ENCODE measurements at places on chromosomes 4 and X.

- DNase-seq, result peak; percentile 70
Measured at GRCh38 chr4:173088144-173088543, 80.5 kb upstream of the GALNT7 start.

DNA sequence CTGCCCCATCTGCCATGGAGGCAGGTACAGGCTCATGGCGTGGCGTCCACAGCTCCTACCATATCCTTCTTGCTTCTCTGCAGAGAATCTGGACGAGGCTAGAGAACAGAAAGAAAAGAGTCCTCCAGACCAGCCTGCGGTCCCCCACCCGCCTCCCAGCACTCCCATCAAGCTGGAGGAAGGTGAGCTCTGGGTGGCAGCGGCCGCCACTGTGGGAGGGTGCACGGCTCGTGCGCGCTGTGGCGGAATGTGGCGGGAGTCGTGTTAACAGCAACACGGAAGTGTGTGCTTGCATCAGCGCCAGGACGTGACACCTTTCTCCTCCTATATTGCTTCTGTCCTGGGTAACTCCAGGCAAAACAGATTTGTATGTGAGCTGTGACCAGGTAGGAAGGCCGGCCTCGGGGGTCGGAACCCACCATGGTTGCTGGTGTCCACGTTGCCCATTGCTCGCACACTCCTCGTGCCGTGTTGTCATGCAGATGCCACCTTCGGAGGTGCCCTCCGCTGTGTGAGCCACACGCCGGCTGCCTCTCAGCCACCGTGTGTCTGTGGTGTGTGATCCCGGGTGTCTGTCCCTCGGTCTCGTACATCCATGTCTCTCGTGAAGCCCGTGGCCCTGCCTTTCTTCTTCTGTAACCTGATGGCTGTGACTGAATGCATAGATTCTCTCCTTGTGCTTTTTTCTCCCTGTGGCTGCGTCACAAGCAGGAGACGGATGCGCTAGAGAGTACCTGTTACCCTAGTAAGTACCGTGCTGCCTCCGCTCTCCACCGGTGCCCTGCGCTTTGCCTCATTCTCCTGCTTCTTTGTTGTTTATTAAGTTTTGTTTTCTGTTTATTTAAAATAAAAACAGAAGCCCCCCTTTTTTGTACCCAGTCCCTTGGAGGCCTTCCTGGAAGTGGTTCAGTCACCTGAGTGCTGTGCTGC, 37.0 kb downstream of the NOP14 start:
- no peak for DNase-seq

DNA sequence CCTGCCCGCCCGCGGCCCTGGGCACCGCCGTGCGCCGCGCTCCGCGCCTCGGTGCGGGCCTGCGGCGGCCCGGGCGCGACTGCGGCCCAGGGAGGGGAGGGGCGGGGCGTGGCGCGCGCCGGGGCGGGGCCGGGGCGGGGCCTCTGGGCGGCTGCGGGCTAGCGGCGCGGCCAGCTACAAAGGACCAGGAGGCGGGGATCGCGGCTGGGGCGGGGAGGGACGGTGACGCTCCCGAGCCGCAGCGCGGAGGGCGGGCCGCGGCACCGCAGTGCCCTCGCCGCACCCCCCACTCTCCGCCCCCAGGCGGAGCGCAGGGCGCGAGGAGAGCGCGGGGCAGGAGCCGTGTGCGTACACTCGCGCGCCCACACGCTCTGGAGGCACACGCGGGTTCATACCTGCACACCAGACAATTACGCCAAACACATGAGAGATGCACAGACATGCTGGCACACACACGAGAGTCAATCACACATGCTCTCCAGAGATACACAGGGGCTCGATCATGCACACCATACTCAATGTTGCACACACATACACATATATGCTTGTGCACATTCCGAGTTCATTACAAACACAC, at the start of gene CRMP1:
Gene CRMP1 (minus strand): TSS at position 83 of the 577 bp plus-strand sequence. CDS start 117 bp downstream, outside the sequence.
- DNase-seq, result no peak

GRCh38 chrX:7062276-7062675, 85.2 kb upstream of the STS start:
- DNase-seq, result no peak

DNA sequence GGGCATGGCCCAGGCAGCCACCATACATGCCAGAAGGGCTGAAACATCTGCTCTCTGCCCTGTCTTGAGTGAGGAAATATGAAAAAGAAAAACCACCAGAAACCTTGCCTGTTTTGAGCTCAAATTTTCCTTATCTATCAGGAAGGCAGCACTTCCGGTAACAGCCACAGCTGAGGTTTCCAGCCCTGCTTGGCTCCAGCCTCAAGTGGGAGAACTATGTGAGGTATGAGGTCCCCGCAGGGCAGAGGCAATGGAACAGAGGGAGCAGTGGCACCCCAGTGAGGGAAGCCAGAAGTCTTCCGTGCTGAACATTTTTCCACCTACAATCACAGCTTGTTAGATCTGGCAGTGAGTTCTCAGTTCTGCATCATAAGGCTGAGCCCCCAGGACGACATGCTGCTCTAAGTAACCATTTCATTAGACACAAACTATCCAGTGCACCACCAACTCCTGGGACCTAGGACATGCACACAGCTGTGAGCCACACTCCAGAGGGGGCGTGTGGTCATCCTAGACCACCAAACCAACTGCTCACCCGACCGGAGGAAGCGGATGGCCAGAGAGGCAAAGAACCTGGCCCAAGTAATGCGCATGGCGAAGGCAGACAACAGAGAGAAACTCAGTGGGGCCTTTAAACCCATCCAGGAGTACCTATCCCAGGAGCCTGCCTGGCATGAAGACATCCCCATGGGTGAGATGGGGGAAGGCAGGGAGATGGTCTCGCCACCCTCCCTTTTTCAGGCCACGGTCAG, 22.6 kb downstream of the WDR1 start:
- peak; percentile 95 for DNase-seq

DNA sequence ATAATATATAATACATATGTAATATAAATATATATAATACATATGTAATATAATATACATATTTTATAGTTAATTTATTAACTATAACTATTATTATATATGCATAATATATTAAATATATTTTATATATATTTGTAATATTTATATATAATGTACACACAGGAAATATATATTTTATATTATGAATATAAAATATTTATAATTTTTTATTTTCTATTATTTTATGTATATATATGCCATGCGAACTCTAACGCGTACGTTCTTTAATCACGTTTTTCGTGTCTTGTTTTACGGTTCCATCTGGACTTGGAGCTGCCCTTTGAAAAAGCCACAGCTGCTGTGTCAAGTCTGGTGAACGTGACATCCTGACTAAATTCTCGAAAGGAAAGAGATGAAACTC, 332.1 kb downstream of the ASMT start:
- DNase-seq, result peak; percentile 42

- DNase-seq, result no peak
Measured at GRCh38 chr4:45629717-45630116, 494.1 kb downstream of the GABRG1 start.

- DNase-seq, result no peak
Measured at GRCh38 chr4:54767376-54767775, 109.6 kb downstream of the KIT start.

- DNase-seq, result no peak
Measured at GRCh38 chr4:126268106-126268505, 953.4 kb downstream of the FAT4 start.

GRCh38 chr4:36189511-36190226, 54.6 kb downstream of the ARAP2 start:
- DNase-seq, result peak; percentile 75

DNA sequence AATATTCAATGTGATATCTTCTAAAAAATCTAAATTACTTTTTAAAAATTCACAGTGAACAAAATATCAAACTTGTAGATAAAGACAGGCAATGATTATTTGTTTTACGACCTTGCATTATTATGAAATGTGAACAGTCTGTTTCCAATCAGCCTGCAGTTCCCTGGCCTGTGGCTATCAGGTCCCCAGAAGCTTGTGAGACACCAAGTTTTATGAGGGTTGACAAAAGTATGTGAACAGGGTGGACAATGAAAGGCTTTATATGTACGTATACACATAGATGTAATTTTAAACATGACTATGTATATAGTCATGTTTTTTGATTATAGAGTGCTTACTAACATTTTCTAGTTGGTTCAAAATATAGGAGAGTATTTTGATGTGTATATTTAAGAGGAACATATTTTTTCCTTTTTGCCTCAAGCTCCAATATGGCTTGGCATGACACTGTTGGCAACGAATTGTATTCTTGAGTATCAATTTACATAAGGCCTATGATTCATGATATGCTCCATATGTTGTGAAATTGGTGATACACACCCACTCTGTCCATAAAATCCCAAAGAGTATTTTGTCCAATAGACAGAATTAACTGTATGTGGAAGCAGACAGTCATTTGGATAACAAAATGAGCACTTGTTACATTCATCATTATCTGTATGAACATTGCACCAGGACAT, 55.7 kb downstream of the BTC start:
- DNase-seq, result no peak

- DNase-seq, result no peak
Measured at GRCh38 chr4:146336410-146336807, 122.1 kb downstream of the REELD1 start.

- no peak for DNase-seq
Measured at GRCh38 chr4:90837241-90837640, 710.0 kb downstream of the CCSER1 start.

DNA sequence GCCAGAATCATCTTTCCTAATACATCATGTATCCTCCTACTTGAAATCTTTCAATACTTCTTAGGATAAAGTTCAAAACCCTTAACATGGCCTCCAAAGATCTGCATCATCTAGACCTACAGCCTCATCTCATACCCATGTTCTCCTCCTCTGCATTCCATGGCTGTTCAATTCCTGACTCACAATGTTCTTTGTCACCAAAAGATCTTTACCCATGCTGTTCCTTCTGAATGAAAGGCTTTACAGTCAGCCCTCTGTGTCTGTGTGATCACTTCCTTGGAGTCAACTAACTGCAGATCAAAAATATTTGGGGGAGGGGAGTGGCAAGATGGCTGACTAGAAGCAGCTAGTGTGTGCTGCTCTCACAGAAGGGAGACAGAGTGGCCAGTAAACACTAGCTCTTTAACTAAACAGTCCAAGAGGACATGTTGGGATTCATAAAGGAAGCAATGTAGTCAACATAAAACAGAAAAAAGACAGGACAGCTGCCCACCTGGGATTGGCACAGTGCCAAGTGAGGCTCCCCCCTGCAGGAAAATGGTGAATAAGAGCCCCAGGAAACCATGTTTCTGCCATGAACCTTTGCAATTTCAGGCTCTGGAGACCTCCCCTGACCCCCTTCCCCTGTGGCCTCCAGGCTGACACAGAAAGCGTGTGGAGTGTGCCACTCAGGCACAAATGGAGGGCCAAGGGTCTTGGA, 31.9 kb downstream of the CBR4 start:
- no peak for DNase-seq

DNA sequence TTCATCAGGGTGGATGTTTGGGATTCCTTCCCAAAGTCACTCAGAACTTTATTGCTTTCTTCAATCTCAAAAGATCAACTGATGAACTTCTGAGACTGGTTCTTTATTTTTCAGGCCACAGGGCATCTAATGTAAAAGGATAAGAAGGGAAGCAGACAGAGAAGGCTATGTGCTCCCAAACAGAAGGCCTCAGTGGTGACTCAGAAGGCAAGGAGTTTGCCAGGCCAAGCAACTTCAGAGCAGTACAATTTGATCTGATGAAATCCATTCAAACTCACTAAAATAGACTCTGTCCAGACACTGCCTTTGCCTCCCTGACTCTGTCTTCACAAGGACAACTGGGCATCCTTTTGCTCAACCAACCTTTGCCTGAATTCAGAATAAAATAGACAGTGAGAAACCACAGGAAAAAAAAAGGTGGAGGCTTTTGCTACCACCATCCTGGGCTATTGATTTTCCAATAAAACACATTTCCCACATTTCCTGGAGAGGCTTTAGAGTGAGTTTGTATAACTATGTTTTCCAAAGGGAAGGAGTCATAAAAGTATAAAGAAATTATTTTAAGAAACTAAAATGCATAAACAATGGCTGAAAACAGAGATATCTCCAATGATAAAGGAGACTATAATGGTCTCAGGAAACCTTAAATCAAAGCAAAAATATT, 55.2 kb downstream of the ARHGEF6 start:
- DNase-seq, result no peak

GRCh38 chrX:63511361-63511760, 160.2 kb upstream of the SPIN4 start:
- DNase-seq, result no peak

DNA sequence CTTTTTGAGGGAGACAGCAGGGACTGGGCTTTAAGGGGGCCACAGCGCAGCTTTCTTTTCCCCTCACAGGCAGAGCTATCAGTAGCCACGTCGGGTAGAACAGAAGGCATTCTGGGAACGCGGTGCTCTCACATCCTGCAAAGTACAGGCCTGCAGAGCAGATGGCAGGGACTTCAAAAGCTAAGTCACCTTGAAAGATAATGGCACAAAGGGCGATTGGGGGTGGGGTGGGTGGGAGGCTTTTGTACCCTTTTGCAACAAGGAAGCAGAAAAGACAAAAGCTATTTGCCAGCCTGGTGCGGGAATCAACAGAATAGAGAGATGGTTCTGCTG, 93.9 kb downstream of the PHKA2 start:
- no peak for DNase-seq

DNA sequence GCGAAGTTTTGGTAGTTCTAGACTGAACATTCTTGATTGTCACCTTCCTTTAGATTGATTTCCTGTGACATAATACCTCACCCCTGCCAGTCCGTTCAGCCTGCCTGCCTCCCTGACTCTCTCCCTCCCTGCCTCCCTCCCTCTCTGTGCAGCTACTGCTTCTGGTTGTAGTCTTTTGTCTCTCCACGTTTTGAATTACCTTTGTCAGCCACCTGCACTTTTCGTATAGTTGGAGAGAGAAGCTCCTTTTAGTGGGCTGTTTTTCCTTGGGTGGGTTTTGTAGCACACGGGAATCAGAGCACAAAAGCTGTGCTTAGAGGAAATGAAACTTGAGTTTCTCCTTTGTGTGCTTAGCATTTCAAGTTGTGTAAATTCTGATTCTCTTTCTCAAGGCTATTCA, 32.6 kb upstream of the MSMO1 start:
- no peak for DNase-seq

GRCh38 chrX:3651277-3651676, 62.2 kb downstream of the PRKX start:
- peak; percentile 60 for DNase-seq

GRCh38 chr4:180057891-180058671, 2185.1 kb upstream of the TENM3 start:
- DNase-seq, result peak; percentile 55

DNA sequence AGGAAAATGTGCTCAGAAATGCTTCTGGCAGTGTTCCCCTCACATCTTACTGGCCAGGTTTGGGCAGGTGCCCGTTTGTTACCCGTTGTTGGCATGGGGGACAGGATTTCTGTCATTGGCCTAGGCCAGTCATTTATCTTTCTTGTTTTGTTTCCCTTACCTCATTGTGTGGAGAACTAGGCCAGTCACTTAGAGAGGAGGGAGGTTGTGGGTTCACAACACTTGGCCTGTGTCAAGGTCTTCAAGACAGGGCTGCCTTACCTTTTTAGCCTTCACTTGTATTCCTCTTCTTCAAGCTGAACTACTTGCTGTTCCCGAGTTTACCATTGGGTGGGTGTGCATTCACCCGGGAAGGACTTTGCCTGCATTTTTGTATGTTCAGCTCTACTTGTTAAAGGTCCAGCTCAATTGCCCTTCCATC, 17.7 kb downstream of the SNX25 start:
- no peak for DNase-seq

- DNase-seq, result no peak
Measured at GRCh38 chr4:68344049-68344448, 5.8 kb downstream of the YTHDC1 start.

- DNase-seq, result no peak
Measured at GRCh38 chrX:154038656-154039055, 19.0 kb upstream of the IRAK1 start.
